GF-D8 (cell line): ENCODE measurements at places on chromosomes 2 and 18.

DNA sequence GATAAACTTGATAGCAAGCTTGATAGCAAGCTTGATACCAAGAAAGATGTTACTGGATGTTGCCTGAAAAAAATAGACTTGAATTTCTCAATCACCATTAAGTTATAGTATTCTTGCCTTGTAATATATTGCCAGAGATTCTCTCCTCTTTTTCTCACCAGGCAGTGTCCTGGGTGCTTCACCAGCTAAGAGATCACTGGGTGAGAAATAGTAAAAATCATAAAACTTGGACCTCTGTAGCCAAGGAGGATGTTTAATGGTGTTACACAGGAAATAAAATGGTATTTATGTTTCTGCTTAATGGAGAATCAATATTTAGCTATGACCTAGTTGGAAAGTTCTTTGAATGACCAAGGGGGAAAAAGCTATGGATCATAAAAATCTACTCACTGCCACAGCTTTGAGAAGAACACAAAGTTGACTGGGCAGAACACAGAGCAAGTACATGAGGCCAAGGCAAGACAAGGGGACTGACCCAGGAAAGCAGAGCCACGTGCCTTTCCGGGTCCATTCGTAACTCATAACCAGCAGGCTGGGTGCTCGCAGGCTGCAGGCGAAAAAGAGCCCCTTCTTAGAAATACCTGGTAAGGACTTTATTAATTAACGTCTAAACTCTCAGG lies 129.4 kb upstream of the HNMT start:
- DNase-seq: no peak

DNA sequence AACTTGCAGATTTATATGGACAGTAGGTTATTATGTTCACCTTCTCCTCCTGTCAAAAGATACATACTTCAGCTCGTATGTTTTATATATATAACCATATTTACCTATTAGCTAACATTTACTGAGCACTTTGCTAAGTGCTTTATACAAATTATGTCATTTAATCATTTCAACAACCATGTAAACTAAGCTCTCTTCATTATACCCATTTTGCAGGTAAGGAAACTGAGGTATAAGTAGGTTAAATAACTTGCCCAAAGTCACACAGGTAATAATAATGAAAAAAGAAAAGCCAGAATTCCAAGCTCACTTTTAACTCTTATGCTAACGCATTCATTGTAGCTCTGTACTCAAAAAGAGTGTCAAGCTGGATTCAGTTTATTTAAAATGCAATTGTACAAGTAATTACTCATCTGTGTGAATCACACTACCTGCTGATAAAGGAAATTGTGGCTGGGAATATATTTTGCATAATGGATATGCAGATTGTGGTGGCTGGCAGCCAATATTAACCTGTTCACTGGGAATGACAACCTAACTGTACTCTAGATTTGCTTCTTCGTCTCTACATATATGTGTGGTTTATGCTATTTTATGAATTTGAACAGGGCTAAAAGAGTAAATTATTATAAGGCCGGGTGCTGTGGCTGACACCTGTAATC lies 20.6 kb downstream of the SLC16A14 start:
- no peak for DNase-seq

- no peak for DNase-seq
Measured at GRCh38 chr2:72457801-72458516, 310.3 kb upstream of the CYP26B1 start.

DNA sequence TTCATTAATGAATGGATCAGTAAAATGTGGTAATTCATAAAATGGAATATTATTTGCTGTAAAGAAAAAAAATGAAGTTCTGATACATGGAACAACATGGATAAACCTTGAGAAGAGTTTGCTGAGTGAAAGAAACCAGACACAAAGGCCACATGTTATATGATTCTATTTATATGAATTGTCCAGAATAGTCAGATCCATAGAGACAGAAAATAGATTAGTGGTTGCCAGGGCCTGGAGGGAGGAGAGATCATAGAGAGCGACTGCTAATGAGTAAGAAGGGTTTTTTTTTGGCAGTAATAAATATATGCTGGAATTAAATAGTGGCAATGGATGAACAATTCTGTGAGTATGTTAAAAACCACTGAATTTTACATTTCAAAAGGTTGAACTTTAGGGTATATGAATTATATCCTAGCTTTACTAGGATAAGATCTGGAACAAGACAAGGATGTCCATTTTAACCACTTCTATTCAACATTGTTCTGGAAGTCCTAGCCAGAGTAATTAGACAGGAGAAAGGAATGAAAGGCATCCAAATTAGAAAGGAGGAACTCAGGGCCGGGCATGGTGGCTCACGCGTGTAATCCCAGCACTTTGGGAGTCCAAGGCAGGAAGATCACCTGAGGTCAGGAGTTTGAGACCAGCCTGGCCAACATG lies 48.8 kb downstream of the MAPRE2 start:
- no peak for DNase-seq

DNA sequence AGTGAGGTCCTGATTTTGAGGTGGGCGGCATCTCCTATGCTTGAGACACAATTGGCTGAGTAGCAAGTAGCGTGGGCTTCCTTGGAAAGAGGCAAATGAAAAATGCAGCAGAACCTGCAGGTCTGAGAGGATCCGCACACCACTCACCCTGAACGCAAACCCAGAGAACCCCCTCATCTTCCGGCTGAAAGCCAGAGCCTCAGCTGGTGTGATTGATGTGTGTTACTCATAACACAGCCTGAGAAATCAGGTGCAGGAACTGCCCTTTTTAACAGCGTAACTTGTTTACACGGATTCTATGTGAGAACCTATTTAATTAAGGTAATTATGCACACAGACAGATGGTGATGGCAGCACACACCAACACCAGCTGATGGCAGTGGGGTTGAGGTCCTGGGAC lies 123.4 kb downstream of the MRO start:
- no peak for DNase-seq

DNA sequence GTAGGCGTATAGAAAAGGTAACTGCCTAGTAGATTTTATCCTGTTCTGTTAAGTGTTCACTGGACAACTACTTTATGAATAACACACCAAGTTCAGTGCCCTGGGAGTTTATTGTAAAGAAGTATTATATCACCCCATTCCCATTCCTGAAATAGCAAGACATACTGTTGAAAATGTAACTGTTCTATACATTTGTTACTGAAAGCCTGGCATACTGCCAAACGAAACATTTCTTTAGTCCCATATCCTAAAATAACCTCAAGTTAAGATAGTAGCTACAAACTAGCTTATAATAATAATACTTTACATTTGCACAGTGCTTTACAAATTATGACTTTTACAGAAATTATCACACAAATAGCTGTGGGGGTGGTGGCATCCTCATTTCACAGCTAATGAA lies 25.1 kb downstream of the SPDYA start:
- DNase-seq: no peak

- DNase-seq: no peak
Measured at GRCh38 chr2:2012505-2012904, 268.2 kb upstream of the PXDN start.

DNA sequence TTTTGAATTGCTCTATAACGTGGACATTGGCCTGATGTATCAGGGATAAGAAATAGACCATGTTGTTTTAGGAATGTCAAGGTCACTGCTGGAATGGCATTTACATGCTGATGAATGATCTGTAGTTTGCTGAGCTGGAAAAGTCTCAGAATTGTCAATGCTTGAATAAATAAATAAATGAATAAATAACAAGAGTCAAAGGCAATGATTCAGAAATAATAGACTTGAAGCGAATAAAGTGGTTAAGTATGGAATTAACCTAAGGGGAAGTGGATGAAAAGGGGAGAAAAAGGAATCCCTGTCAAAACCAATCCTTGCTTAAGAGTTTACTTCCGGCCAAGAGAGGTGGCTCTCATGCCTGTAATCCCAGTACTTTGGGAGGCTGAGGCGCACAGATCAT lies 1620.0 kb downstream of the SUCLG1 start:
- no peak for DNase-seq

DNA sequence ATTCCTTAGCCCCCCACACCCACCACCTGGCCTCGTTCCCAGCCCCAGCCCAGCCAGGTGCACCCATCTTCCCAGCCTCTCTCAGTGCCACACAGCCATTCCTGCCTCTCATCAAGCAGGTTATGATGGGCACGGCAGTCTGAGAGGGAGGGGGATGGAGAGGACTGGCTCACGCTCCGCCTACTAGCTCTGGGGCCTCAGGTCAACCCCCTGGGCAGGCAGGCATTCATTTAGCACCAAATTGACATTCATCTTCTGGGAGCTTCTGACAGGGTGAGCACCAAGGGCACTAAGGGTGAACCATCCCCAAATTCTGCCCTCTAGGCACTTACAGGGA lies 66.2 kb upstream of the FOSL2 start:
- no peak for DNase-seq

GRCh38 chr2:80266231-80266630 lies 38.3 kb downstream of the LRRTM1 start:
- DNase-seq: no peak

DNA sequence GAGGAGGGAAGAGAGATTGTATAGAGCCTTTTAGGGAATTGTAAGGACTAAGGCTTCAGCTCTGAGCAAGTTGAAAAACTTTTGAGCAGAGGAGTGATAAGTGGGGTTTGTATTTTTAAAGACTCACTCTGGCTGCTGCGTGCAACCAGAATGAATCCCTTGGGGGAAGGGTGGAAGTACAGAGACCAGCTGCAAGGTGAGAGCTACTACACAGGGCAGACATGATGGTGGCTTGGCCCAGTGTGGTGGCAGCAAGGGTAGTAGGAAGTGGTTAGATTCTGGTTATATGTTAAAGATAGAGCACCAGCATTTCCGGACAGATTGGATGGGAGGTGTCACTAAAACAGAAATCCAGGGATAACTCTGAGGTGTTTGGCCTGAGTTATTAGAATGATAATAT lies 10.1 kb upstream of the SESTD1 start:
- no peak for DNase-seq

GRCh38 chr18:74353169-74353775 lies 37.6 kb downstream of the C18orf63 start:
- DNase-seq: peak; percentile 33

GRCh38 chr2:10844097-10844496 lies 31.5 kb upstream of the PDIA6 start:
- DNase-seq: no peak

GRCh38 chr2:226185616-226186211 lies 613.9 kb downstream of the IRS1 start:
- no peak for DNase-seq

GRCh38 chr2:84958135-84959059 lies 12.6 kb upstream of the KCMF1 start:
- no peak for DNase-seq

DNA sequence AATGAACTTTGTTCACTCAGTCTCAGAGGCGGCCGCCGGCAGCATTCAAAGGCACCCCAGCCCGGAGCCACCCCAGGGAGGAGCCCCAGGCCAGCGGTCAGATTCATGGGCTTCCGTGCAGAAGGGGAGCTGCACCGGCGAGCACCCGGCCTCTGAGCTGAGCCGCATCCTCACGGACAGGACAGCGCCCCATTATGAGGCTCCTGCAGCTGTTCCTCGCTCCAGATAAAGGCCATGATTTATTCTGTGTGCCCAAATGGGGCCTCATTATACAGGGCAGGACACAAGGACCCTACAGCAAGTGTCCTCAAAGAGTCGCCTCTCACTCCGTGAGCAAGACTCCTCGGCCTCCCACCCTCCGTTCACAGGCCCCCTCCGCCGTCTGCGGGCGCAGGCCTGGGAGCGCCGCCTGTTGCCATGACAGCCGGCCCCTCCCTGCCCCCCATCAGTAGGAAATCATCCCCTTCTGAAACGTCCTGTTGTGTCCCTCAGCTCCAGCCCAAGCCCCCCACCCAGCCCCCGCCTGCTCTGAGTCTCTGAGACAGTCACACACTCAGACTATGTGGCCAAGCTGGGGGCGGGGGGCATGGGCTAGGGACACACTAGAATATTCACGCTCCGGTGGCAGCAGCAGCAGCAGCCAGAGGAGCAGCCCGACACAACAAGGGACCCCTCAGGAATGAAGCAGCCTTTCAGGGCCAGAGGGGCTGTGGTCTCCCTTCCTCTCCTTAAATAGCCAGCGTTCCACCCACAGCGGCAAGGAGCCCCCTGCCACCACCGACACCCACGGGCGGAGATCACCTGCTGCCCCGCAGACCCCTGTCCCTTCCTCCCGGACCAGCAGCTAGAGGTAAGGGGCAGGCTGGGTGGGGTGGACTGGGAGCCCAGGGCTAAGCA lies at the start of gene GPR17:
TSS of gene GPR17 (plus strand) at position 759 of the 897 bp plus-strand sequence. CDS start 4,583 bp downstream, outside the sequence.
- DNase-seq: no peak

DNA sequence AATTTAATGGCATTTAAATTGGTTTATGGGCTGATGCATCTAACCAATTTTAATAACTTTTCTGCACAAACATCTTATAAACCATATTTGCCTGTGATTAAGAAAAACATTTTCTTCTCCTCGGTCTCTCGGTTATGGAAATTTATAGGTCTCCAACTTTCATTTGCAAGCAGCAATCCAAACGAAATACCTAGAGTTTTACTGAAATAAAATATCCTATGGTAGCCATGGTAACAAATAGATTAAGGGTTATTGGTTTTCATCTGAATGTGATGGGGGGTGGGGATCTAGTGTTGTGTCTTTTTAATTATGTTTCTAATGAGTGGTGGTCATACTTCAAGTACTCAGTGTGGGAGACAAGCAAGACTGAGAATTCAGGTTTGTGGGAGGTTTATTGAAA lies 2.9 kb downstream of the KLHL29 start:
- no peak for DNase-seq

DNA sequence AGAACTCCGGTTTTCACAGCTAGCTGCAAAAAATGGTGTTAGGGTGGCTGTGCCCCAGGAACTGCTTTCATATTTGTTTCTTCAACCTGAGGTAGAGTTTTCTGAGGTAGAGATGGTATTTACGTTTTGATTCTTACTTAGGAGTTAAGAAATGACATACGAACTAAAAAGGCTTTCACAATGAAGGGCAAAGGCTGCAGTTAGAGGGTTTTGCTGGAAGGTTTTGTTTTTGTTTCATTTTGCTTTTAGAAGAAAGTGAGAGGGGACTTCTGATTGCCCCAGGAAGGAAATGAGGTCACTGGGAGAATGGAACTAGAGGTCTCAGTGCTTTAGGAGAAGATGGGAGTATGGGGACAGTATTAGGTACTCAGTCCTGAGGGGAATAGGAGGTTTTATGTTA lies 15.5 kb downstream of the CDCA7 start:
- DNase-seq: no peak

DNA sequence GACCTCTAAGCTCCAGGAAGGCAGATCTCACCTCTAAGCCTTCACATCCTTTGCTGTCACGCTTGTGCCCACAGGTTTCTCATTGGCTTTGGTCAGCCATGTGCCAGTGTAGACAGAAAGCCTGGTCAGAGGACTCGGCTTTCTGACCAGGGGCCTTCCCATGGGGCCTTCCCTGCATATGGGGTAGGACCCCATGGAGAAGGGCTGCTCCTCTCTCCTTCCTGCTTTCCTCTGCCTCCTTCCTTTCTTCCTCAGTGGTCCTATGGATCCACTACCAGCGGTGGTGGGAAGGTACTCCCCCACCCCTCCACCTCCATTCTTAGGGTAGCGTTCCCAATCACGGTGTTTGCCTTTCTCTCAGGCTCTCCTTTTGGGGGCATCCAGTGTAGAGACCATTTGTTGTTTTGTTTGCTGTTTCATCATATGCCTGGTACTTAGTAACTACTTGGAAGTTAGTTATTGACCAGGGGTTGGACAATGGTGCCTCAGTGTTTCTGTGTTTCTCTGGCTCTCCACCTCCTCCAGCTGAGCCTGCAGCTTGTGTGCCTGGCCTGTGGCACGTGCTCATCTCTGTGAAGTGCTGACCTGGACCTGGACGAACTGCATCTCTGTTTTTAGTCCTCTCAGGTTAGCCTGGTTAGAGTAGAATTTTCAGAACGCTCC lies 71.6 kb downstream of the ZNF407 start:
- no peak for DNase-seq
